Osteocyte (in vitro differentiated cells): ENCODE measurements at places on chromosomes 12 and 14.

GRCh38 chr12:91507754-91508153 lies 325.1 kb upstream of the DCN start:
- H3K4me1 ChIP-seq: peaks cover 22% of the 10 kb centered on the region
- no peak overlapping the region for H3K4me3 ChIP-seq
- no peak overlapping the region for H3K27ac ChIP-seq

DNA sequence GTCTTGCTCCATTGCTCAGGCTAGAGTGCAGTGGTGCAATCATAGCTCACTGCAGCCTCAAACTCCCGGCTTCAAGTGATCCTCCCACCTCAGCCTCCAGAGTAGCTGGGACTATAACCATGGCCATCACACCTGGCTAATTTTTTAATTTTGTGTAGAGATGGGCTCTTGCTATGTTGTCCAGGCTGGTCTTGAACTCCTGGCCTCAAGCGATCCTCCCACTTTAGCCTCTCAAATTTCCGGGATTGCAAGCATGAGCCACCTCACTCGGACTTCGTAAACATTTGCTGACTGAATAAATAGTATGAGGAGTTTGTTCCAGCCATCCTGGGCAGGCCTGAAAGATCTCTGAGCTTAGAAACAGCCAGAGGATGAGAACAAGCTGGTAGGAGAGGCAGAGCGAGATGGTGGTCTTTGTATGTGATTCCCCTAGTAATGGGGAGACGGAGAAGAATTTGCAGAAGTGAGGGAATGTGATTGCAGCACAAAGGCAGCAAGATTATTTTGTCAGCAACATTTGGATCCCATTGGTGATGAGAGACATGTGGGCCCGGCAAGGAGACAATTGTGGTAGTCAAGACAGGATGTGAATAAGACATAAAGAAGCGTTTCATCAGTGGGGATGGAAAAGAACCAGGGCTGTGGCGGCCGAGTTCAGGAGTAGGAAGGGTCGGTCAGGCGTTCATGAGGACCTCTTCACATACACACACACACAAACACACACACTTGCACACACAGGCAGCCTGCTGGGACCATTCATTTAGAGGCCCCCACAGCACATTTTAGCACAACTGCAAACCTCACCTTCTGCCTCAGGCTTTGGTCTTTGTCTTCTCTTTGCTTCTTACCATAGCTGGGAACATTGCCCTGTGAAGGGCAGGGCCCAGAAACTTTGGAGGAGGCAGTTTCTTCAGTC lies 155.5 kb downstream of the ZFP36L1 start:
- H3K27ac ChIP-seq: no peak overlapping the region
- peak; percentile 66 for DNase-seq
- no peaks in the 10 kb centered on the region for H3K27me3 ChIP-seq
- H3K4me1 ChIP-seq: peaks cover 11% of the 10 kb centered on the region

DNA sequence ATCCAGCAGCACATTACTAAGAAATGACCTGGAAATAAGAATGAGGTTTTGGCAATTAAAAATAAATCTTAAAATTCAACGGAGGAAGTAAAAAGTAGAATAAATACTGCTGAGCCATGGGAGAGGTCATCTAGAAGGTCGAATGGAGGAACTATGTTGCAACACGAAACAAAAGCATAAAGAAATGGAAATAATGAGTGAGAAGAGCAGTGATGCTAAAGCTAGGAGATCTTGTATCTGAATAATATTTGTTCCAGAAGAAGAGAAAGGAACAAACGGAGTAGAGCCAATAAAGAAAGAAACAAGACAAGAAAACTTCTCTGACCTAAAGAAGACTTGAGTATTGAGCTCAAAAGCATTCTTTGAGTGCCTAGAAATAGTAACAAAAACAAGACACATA lies 6.6 kb upstream of the KRT7 start:
- peaks cover 5% of the 10 kb centered on the region for H3K36me3 ChIP-seq
- no peak overlapping the region for H3K4me3 ChIP-seq
- DNase-seq: no peak
- peak overlapping the region; percentile 39 for H3K27ac ChIP-seq
- no peaks in the 10 kb centered on the region for H3K27me3 ChIP-seq

GRCh38 chr12:75432924-75433323 lies 42.0 kb downstream of the GLIPR1L2 start:
- H3K36me3 ChIP-seq: no peaks in the 10 kb centered on the region
- no peak overlapping the region for H3K4me3 ChIP-seq
- no peaks in the 10 kb centered on the region for H3K27me3 ChIP-seq
- DNase-seq: no peak

- DNase-seq: no peak
- H3K4me1 ChIP-seq: no peaks in the 10 kb centered on the region
- no peak overlapping the region for H3K27ac ChIP-seq
- H3K36me3 ChIP-seq: no peaks in the 10 kb centered on the region
Observed at GRCh38 chr14:29165431-29165830, 398.8 kb downstream of the FOXG1 start.

DNA sequence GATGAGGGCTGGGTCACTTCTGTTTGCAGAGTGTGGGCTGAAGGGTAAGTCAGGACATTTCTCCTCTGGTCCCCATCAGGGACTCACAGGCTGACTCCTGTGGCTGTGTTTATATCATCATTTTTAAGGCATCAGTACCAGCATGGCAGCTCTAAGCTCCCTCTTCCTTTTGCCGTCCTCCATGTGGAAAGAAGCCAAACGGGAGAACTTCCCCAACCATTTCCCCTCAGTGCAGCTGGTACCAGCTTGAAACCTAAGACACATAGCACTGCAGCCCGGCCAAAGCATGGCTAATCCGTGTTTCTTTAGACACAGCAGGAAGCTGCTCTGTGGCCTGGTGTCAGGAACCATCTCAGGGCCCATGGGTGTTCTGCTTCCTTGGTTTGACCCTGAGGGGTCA lies 31.9 kb upstream of the ATP2A2 start:
- peak overlapping the region; percentile 64 for H3K27ac ChIP-seq
- H3K4me1 ChIP-seq: peaks cover 49% of the 10 kb centered on the region
- no peak overlapping the region for H3K4me3 ChIP-seq
- no peaks in the 10 kb centered on the region for H3K27me3 ChIP-seq

GRCh38 chr14:104888489-104889374 lies 23.7 kb downstream of the CEP170B start:
- H3K27me3 ChIP-seq: no peaks in the 10 kb centered on the region
- no peak for DNase-seq
- no peak overlapping the region for H3K4me3 ChIP-seq
- no peaks in the 10 kb centered on the region for H3K4me1 ChIP-seq
- peaks cover 3% of the 10 kb centered on the region for H3K36me3 ChIP-seq
- no peak overlapping the region for H3K27ac ChIP-seq

DNA sequence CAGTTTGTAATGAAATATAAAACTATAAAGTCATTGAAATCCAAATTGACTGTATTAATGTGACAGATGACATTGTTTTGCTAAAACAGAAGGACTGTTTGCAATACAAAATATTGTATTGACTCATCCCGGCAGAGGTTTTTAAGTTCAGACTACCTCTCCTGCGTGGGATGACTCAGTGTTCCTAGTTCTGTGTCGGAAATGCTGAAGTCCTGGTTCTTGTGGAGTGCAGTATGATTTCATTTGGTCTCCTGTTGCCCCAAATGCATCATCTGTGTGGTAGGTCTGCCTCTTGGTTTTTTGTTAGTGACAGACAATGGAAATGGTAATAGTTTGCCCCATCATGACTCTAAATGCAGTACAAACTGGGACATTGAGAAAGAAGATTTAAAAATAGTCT lies 27.8 kb downstream of the PELI2 start:
- H3K36me3 ChIP-seq: no peaks in the 10 kb centered on the region
- H3K4me3 ChIP-seq: no peak overlapping the region
- no peak overlapping the region for H3K27ac ChIP-seq
- H3K4me1 ChIP-seq: peaks cover 27% of the 10 kb centered on the region
- no peak for DNase-seq

DNA sequence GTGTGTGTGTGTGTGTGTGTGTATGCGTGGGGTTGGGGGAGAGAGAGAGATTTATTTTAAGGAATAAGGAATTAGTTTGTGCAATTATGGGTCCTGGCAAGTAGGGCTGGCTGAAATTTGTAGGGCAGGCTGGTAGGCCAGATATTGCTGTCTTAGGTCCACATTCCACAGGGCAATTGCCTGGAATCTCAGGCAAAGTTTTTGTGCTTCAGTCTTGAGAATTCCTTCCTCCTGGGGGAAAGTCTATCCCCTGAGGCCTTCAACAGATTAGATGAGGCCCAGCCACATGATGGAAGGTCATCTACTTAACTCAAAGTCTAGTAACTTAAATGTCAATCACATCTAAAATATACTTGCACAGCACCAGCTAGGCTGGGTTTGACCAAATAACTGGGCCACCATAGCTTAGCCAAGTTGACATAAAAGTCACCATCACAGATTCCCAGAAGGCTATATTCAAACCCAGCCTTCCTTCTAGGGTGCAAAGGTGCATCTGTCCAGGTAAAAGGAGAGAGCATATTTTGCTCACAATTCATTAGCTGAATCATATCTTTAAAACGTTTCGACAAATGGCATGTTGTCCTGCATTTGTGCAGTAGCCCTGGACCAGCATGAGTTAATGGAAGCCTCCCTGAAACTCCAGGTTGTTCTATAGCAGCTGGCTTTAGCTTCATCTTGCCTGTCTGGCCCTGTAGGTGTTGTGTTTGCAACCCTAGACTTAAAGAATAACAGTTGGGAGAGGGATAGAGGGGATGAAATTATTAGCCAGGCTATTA lies 63.1 kb downstream of the C14orf132 start:
- H3K27ac ChIP-seq: no peak overlapping the region
- H3K4me3 ChIP-seq: no peak overlapping the region
- peaks cover 4% of the 10 kb centered on the region for H3K27me3 ChIP-seq
- peaks cover 46% of the 10 kb centered on the region for H3K4me1 ChIP-seq

GRCh38 chr12:90627180-90627896 lies 327.6 kb downstream of the CCER1 start:
- peaks cover 5% of the 10 kb centered on the region for H3K4me1 ChIP-seq
- DNase-seq: no peak
- H3K27ac ChIP-seq: no peak overlapping the region
- H3K36me3 ChIP-seq: no peaks in the 10 kb centered on the region
- H3K4me3 ChIP-seq: no peak overlapping the region

DNA sequence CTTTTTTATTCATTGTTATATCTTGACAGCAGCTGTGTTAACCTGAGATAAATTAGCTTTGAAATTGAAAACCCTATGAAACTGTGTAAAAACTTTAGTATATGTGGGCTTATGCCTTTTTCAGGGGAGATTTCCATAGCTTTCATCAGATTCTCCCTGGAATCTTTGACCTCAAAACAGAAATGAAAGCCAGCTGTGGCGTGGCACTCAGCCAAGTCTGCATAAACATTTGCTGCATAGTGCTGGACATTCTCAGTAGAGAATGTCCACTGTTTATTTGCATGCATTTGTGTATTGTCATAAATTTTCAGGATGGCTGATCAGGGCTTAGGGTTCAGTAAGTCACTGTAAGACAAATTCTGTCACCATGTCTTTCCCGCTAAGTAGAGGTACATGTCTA lies 115.3 kb upstream of the NAP1L1 start:
- H3K4me1 ChIP-seq: peaks cover 3% of the 10 kb centered on the region
- no peaks in the 10 kb centered on the region for H3K27me3 ChIP-seq
- H3K36me3 ChIP-seq: peaks cover 8% of the 10 kb centered on the region
- no peak for DNase-seq
- no peak overlapping the region for H3K4me3 ChIP-seq

DNA sequence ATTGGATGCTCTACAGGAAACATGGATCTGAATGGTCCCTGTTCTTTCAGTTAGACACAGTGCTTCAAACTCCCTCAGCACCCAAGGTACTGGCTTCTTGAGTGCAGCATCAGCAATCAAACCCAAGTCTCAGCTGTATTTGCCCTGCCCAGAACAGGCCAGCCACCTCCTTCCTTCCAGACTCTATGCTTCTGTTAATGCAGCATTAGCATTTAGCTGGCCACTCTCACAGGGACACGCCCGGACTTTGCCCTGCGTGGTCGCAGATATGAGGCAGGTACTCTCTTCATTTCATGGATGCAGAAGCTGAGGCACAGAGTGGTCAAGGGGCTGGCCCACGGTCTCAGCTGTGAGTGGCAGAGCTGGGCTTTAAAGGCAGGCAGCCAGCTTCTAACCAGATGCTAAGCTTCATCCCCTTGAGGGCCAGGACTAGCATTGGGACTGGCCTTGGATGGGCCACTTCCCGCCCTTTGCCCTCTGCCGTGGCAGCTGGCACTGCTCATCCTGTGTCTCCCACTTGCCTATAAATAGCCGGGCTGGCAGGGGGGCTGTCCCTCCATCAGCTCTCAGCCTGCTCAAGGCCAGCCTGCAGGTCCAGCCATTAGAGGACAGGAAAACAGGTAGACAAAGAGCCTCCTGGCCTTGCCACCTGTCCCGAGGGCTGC lies 1.5 kb upstream of the SLC25A47 start:
- no peaks in the 10 kb centered on the region for H3K27me3 ChIP-seq
- H3K4me1 ChIP-seq: peaks cover 7% of the 10 kb centered on the region
- no peak overlapping the region for H3K4me3 ChIP-seq
- DNase-seq: no peak
- H3K27ac ChIP-seq: no peak overlapping the region
- H3K36me3 ChIP-seq: no peaks in the 10 kb centered on the region

- H3K36me3 ChIP-seq: peaks cover 12% of the 10 kb centered on the region
- peak overlapping the region; percentile 67 for H3K4me3 ChIP-seq
- peaks cover 19% of the 10 kb centered on the region for H3K4me1 ChIP-seq
- no peak for DNase-seq
Observed at GRCh38 chr12:76422154-76422542, 73.9 kb upstream of the BBS10 start.

- no peak for DNase-seq
- peaks cover 44% of the 10 kb centered on the region for H3K4me1 ChIP-seq
- peak overlapping the region; percentile 81 for H3K4me3 ChIP-seq
- H3K27ac ChIP-seq: no peak overlapping the region
- no peaks in the 10 kb centered on the region for H3K36me3 ChIP-seq
Observed at GRCh38 chr14:37594238-37594970, 645 bp downstream of the FOXA1 start.

- H3K27ac ChIP-seq: no peak overlapping the region
- no peaks in the 10 kb centered on the region for H3K36me3 ChIP-seq
- no peak for DNase-seq
- H3K4me1 ChIP-seq: no peaks in the 10 kb centered on the region
Observed at GRCh38 chr12:117885211-117885610, 83.6 kb downstream of the KSR2 start.
